HEK293T (cell line): ENCODE measurements at places on chromosomes 1 and 21.

- no peak for DNase-seq
Measured at GRCh38 chr1:148354913-148355308, 128.2 kb downstream of the PPIAL4G start.

- no peak for DNase-seq
Measured at GRCh38 chr1:29129916-29130315, 6.2 kb upstream of the TMEM200B start.

DNA sequence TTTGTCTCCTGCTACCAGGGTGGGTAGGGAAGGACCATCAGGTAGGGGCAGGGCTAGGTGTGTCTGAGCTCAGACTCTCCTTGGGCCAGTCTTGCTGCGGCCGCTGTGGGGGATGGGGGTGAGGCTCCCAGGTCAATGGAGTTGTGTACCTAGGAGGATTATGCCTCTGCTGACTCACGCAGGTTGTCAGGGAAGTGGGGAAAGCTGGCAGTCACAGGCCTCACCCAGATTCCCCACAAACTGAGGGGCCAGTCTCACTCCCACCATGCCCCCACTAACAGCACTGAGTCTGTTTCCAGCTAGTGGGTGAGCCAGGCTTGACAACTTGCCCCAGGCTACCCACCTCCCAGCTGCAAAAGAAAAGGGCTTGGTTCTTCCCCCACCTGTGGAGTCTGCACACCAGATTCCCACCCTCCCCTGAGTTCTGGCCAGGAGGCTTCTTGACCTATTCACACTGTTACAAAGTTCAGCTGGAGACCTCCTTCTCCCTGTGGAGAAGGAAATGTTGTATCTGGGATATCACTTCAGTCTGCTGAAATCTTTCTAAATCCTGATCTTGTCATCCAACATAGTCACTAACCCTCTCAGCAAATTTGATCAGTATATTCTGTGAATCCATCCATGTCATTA, 69.2 kb upstream of the GJA8 start:
- DNase-seq, result no peak

DNA sequence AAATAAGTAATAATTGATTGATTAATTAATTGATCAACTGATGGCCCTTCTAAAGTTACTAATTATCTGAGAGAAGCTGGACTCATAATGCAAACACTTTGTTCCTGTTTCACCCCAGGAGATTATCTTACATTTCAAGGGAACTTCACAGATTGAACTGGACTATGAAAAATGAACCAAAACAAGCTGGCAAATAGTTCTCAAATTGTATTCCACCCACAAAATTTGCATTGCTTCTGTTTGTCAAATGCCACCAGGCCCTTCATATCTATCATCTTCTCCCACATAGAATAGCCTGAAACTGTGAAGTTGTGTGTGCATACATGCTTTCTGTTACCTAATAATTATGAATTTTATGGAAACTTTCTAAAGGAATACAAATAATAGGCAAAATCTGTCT, 104.0 kb downstream of the ZNF281 start:
- DNase-seq, result no peak

DNA sequence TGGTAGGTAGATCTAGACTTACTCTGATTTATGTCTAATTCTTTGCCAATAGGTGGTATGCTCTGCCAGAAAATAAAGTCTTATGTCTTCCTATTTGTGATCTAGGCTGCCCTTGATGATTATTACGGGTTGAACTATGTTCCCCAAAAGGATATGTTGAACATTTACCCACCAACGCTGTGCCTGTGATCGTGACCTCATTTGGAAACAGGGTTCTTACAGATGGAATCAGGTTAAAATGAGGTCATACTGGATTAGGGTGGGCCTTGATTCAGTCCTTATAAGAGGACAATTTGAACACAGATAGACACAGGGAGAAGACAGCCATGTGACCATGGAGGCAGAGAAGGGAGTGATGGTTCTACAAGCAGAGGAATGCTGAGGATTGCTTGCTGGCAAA, 95.1 kb upstream of the BCAR3 start:
- no peak for DNase-seq

- no peak for DNase-seq
Measured at GRCh38 chr1:66273656-66274055, 260.3 kb upstream of the SGIP1 start.

DNA sequence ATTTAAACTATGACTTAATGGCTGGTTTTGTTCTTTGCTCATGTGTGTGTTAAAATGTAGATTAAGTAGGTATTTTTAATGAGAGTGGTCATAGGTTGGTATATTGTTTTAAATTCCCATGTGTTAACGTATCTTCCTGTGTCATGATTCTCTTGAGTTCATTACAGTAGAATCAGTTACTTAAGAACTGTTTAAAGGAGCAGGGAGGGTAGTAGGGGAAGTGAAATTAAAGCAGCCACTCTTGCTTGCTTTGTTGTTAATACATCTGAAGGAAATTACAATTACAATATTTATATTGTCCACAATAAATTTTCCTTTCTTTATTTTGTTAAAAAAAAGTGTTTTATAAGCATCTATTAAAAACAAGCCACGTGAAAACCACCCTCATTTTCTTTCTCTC, 119.2 kb upstream of the KIAA1614 start:
- no peak for DNase-seq

- no peak for DNase-seq
Measured at GRCh38 chr1:186225096-186225495, 150.0 kb downstream of the TPR start.

DNA sequence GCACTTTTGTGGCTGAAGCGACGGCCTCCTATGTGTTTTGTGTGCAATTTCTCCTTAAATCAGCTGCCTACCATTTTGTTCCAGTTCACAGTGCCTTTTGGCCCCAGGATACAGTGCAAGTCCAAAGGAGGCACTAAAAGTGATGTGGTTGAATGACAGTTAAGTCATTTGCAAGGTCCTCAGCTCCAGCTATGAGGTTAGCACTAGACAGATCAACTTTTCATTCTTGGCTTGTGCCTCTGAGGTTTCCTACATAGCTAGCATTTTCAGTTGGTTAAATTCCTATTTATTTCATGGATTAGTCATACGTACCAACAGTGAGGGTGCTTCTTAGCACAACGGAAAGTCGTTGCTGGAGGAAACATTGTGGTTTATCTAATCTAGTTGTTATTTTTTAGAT, 59.3 kb upstream of the NTPCR start:
- no peak for DNase-seq

GRCh38 chr21:38680401-38680800, 125.3 kb upstream of the ETS2 start:
- DNase-seq, result no peak

GRCh38 chr1:41860771-41861170, 58.0 kb downstream of the HIVEP3 start:
- no peak for DNase-seq

GRCh38 chr1:213986020-213986924, 1.5 kb upstream of the PROX1 start:
- no peak for DNase-seq

- DNase-seq, result no peak
Measured at GRCh38 chr1:9080705-9081291, 11.4 kb upstream of the SLC2A5 start.

DNA sequence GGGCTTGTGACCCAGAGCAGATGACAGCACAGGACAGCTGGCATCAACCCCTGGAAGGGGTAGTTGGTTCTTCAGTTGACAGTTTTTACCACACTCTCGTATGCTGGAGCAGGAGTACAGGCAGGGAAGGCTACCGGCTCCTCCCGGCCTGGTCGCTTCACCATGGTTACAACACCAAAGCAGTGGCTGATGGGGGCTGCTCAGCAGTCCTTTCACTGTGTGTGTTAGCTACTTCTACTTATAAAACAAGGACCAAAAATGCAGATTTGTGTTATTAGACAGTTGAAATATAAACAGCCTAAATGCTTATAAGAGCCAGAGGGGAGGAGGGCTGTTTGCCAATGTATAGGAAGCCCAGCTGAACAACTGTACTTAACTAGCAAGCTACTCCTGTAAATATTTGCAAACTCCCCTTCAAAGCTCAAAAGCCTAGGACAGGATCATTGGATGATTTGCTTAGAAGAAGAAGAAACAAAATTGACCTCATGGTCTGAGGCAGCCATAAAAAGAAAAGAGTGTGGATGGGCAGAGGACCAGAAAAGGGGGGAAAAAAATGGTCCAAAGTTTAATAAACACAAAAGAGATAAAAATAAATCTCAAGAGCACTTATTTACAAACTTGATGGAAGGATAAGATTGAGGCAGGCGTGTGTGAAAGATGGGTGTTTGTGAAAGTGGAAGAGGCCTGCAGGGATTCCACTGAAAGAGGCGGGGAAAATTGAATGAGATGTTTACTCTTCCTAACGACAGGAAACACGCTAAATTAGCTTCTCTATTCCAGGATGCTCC, 57.1 kb downstream of the TGFB2 start:
- no peak for DNase-seq

GRCh38 chr21:44295163-44295573, 4.7 kb upstream of the PFKL start:
- DNase-seq, result no peak

DNA sequence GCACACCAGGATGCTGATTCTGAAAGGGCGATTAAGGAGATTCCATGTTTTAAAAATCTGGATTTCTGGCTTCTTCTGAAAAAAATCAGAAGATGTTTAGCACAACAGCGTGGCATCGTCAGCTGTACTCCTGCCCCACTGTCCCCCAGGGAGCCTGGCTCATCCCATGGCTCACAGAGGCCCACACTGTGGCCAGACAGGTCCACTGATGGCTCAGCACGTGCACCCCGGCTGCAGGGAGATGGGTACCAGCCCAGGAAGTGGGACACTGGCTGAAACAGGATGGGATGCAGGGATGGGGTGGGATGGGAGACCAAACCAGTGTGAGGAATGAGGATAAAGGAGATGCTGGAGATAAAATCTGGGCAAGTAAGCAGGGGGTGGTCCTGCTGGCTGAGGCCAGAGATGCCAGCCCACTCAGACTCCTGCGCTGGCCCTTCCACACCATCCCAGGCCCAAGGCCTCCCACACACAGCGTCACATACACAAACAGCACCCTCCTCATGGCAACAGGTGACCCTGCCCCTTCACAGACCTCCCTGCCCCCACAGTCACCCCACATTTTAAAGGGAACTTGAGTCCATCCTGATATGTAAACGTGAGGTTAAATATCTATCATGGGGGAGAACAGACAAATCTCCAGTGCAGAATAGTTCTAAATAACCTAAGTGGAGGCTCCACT, 23.9 kb upstream of the SAMD11 start:
- DNase-seq, result no peak
